ENCODE measurements at places on chromosomes 4 and X.

GRCh38 chr4:76384052-76384451, 36.9 kb downstream of the CCDC158 start:
- no peak for DNase-seq

- no peak for DNase-seq
Observed at GRCh38 chr4:138241281-138242075, 671 bp downstream of the SLC7A11 start.

DNA sequence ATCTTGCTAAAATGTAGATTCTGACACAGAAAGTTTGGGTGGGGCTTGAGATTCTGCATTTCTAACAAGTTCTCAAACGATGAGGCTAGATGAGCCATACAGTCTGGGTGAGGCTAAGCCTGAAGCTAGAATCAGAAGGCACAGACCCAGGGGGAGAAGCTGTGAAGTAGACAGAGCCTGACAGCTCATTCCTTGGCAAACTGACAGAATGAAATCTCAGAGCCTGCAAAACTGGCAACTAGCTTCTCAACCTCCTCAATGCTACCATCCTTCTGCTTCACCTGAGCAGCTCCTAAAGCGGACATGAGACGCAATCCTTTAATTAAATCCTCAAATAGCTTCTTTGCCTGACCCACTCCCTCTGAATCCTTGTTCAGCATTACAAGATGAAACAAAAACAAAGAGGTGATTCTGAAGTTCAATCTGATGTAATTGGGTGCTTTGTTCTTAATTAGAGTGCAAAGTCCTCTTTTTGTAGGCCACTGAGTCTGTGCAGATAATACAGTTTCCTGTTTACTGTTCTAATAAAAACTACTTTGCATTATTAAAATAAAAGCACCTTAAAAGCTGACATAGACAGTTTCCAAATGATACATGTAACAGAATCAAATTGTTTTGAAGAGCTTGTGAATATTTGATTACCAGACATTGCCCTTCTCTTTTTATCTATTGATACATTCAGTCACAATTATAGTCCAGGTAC, 71.0 kb upstream of the BMP2K start:
- DNase-seq = no peak

DNA sequence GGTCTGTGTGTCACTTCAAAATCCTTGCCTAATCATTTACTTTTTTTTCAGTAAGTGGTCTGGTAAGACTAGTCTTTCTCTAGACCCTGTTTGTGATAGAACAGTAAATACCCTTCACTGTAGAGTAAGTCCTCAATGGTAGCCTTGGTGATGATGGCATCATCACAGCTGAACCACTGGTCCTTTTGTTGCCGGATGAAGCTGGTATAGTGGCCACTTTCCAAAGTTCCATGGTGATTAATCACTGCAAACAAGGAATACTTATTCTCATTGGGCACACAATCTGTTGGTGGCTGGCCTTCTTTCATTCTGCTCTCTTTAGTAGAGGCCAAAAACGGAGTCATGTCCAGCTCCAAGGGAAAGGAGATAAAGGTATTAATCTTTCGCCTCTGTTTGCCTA, 2.9 kb downstream of the USP51 start:
- no peak for DNase-seq

DNA sequence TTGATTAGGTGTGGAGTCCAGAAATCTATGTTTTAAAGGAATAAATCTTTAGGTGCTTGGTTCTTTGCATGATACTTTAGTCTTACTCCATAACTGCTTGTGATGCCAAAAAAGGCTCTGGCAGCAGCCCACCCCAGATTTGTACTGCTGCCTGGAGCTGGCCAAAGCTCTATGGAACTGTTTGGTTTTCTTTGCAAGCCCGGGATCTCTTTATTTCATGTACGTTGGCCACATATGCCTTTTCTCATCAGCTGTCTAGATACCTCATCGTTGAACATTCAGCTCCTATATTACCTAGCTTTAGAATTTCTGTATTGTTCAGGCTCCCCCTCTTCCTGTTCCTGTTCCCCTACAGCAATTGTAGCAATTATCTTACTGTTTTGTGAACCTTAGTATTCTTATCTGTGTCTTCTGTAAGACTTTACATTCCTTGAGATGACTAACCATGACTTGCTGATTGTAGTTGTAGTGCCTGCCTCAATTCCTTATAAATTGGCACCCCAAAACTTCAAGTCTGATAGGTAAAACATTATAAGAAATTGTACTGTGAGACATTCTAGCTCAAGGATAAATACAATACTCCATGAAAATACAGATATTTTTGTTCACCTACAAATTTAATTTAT, 199.4 kb upstream of the GPRIN3 start:
- DNase-seq = no peak

DNA sequence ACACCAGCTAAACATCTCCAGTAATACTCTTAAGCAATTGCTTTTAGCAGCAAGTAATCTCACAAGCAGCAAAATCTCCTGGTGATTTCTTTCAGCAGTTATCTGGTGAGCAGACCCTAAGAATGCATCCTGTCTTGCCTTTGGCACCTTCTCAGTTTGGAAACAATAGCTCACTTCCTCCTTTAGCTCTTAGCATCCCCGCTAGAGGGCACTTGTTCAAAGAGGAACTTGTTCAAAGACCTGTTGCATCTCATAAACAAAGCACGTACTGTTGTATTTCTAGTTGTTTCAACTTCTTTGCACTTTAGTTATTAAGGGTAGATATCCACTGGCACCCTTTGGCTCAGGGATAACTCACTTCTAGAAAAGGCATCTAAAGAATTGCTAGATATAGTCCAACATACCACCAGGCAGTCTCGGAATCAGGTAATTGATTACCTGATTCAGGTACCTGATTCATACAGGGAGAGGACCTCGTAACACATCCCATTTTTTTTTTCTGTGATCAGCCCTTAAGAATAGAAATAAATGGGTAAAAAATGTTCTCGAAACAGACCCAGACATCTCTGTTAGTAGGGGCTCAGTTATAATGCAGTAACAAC, 81.9 kb upstream of the QRFPR start:
- DNase-seq = peak; percentile 32

DNA sequence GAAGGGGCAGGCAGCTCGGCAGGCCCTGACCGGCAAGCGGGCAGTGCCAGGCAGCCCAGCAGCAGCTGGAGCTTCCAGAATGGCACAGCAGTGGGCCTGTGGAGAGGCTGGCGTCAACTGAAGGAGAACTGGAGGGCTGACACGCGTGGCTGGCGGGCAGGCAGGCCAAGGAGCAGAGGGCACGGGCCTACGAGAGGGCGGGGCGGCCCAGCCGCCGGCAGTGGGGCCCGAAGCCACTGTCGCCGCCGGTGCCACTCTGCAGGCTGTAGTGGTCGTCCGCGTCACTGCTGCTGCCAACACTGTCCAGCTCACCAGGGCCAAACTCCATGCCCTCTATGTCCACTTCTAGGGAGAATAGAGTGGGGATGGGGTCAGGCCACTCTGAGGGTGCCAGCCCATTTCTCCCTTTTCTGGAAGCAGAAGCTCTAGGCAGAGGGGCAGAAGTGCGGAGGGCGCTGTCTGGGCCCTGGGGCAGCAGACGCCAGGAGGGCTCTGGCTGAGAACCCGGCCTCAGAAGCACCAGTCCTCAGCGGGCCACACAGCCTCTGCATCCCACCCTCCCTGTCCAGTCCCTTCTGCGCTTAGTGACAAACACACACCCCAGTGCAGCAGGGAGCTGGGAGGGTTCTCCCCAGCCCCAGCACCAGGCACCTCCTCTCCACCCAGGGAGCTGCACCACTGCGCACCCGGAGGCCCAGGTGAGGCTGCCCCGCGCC, 8.6 kb upstream of the HAUS3 start:
- no peak for DNase-seq

DNA sequence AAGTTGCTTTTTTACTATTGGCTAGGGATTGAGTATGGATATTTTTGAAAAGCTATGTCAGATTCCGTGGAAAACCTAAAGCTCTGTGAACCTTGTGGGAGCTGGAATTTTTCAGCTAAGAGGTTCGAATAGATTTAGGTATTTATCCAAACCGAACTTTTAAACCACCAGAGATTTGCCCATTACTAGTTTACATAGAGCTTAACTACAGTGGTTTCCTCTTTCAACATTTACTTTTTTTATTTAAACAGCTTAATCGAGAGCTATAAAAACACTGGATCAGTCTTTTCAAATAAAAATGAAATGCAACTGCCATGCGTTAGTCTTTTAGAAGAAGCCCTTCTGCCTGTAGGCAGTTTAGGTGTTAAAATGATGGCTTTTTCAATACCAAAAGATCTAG, 377.0 kb downstream of the RPA4 start:
- no peak for DNase-seq

GRCh38 chr4:150578745-150579501, 3.0 kb upstream of the MAB21L2 start:
- DNase-seq = no peak

GRCh38 chr4:130545596-130545995, 1449.6 kb downstream of the C4orf33 start:
- DNase-seq = no peak

DNA sequence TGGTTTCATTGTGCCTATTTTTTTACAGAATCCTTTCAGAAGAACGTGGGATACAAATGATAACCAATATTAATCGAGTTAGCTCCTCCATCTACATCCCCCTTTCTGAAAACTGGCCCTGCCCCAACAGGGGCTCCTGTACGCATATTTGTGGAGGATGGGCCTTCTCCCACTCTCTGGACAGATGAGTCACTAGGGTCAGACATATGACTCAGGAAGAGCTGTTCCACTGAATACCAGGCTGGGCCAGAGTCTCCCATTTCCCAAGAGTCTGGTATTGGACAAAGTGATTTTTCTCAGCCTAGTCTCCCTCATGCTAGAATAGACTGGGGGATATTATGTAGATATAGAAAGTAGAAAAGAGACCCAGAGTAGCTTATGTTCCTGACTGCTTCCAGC, 142.4 kb downstream of the TSPAN5 start:
- no peak for DNase-seq

DNA sequence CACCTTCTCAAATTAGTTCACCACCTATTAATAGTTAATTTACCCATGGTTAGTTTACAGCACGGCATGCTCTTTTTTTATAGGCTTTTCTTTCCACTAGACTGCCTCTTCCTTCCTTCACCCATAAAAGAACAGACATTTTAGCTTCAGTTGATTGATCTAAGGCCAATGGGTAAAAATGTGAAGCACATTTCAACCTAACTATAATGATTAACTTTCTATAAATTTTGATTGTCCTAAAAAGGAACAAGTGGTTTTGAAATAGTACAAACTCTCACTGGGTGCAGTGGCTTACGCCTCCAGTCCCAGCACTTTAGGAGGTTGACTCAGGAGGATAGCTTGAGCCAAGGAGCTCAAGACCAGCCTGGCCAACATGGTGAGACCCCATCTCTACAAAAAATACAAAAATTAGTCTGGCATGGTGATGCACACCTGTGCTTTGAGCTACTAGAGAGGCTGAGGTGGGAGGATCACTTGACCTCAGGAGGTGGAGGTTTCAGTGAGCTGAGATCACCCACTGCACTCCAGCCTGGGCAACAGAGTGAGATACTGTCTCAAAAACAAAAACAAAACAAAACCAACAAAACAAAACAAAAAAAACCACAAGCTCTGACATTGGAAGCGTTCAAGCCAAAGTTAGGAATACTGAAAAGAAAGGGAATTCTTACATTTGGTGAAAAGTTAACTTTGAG, 89.9 kb upstream of the FAT1 start:
- no peak for DNase-seq

DNA sequence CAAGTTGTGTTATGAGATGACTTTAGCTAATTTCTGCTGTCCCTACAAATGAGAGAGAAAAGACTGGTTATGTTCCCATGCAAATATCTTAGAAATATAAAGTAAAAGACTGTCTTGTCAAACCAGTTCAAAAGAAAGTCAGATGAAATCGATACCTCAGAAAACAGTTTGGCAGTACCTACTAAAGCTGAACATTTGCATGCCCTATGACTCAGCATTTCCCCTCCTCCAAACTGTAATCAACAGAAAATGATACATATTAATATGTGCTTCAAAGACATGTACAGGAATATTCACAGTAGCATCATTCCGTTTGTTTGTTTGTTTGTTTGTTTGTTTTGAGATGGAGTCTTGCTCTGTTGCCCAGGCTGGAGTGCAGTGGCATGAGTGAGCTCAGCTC, 90.3 kb downstream of the ARX start:
- no peak for DNase-seq

DNA sequence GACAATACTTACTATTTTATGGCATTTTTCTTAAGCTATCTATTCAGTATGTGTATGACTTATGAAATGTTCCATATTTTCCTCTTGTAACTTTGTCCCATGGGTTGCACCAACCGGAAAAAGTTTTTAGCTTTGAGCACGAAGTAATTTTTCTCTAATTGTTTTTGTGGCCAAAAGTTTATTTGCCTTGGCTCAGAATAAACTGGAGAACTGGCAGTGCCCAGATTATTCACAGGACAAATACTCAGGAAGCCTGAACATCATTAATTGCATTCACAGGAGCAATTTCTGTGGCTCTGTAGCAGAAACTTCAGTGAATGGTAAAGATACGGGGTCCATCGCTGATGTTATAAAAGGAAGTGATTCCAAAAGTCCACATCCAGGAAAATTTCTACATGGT, 184.5 kb downstream of the ARHGAP10 start:
- no peak for DNase-seq

DNA sequence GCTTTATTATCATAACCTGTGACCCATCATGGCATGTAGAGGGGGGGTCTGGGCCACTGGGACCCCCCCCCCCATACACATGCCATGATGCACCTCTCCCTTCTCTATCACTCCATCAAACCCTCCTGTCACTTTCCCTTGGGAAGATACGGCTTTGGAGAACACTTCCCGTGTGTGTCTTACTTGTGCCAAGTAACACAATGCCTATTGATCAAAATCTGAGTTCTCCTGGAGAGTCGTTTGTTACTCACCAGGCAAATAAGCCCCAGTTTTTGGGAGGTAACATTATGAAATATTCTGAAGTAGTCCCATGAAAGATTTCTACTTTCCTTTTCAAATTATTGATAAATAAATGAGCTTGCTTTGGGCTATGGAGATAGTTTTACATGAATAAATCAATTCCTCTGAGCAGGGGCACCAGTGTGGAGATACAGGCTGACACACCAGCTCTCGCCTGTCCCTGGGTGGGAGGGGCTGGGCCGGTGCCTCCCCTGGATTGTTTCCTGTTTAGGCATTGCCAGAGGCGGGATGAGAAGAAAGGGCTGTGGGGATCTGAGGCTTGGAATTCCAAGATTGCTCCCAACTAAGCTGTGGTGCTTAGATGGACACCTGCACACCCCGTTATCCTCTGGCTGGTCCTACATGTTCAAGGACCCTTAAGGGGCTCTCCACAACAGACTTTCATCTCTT, 63.2 kb upstream of the WWC2 start:
- DNase-seq = no peak

- DNase-seq = no peak
Observed at GRCh38 chrX:30495468-30495867, 82.1 kb downstream of the TASL start.

Data from central memory CD4-positive, alpha-beta T cell (primary cell).